ENCODE measurements at places on chromosomes 2 and 18.

GRCh38 chr18:32427084-32427900, 43.4 kb downstream of the GAREM1 start:
- no peak for DNase-seq

DNA sequence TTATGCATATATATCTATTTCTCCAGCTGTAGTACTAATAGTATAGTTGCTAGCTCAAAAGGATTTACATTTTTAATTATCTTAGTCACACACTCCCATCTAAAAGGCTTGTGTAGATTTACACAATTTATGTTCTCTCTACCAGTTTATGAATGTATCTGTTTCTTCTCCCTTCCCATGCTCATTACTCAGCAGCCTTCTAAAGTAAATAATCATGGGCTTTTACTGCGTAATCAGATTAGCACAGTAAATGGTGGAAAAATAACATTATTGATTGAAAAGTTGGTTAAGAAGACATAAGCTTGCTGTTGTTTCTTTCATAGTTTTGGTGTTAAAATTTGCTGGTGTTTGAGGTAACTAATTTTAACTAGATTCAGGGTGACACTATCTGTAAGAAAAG, 81.8 kb downstream of the PTPN4 start:
- no peak for DNase-seq

GRCh38 chr2:164657129-164657528, 35.8 kb upstream of the GRB14 start:
- no peak for DNase-seq

- no peak for DNase-seq
Measured at GRCh38 chr2:75533135-75533534, 27.6 kb downstream of the EVA1A start.

- DNase-seq = peak; percentile 18
Measured at GRCh38 chr2:221572821-221573429, 821 bp upstream of the EPHA4 start.

DNA sequence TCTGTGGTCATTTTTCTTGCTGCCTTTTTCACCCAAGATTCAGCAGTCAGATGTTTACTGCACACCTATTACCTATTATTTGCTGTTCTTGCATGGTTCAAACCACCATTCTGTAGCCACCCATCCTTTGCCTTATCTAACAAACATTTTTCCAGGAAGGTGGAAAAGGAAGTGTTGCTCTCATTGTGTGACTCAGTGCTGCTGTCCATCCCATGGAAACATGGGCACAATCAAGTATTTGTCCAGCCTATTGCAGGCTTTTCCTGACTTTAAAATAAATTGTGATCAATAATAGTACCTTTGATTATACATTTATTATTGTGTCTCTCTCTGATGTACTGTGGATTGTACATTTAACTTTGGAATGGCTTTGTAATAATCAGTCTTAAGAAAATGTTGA, 53.2 kb downstream of the USP14 start:
- no peak for DNase-seq

DNA sequence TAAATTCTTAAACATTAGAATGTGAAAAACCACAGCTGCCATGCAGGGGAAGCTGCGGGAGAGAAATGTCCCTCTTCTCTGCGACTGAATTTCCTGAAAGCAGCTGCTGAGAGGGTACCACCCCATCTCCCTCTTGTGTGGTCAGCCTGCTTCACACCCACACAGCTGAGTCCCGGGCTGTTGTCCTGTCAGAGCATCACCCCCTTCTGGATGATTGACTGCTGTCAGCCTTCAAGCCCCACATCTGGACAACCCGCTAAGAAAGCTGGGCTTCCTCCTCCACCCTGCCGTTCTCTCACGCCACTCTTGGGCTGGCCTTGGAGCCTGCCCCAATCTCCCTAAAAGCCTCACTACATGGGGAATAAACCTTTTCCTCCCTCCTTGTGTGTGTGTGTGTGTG, 26.0 kb downstream of the SH3YL1 start:
- no peak for DNase-seq

DNA sequence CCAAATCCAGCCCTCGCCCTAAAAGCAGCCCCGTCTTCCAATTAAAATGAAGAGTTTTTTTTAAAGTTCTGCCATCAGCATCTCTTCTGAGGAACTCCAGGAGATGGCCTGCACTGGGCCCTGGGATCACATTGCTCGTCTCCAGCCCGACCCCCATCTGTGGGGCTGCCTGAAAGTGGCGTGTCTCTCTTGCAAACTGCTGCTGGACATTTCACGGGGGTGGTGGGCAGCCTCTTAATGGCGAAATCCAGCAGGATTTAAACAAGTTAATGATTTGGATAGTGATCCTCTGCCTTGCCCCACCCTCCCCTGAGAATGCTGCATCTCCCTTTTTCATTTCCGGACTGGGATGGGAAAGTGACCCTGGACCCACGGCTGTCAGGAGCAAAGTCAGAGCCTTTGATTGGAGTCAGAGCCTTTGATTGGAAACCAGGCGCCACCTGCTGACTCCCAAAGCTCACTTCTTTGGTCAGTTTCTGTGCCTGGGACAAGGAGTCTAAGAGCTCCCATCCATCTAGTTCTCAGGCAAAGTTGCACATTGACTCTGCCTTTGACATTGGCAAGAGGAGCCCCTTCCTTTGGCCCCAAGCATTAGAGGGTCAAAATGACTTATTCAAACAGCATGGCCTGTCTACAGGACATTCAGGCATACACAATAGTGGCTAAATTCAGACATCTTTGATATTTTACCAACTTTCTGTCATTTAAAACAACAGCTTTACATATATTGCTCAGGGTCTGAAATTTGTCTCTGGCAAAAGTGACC, 155.2 kb downstream of the SH3BP4 start:
- no peak for DNase-seq

GRCh38 chr2:227295806-227296205, 29.2 kb upstream of the MFF start:
- no peak for DNase-seq

GRCh38 chr18:61754039-61754583, 138.7 kb downstream of the RNF152 start:
- no peak for DNase-seq

Measured in T-helper 2 cell treated with Interferon-gamma antibody and Interleukin-4, amounts not matched to agents 5 μg/mL and 100 μg/mL, for 36 hours (primary cell).